ENCODE measurements at places on chromosomes 2 and 18. TPM values are rescaled to one million over a fixed set of nuclear protein-coding genes. Genes with fewer than 3 reads are reported as not detected.
A peak's percentile ranks its signal among the peaks of the same experiment; 100 is the strongest.

Gene AFF3
- total RNA-seq = 1.7 TPM

Gene MAPK4
- total RNA-seq = 13.6 TPM

Gene EPAS1
- 0.36 TPM for total RNA-seq

Gene GPR39
- total RNA-seq = 1.3 TPM

Gene DCDC2C
- not detected for total RNA-seq

- ATAC-seq = no peak
Measured at GRCh38 chr2:45578056-45578843, 32.8 kb downstream of the SRBD1 start.

- ATAC-seq = no peak
Measured at GRCh38 chr2:190545093-190545492, 10.6 kb upstream of the NEMP2 start.

- peak; percentile 68 for ATAC-seq
Measured at GRCh38 chr2:25323610-25324189, 18.0 kb downstream of the DNMT3A start.

GRCh38 chr2:202251494-202251893 lies 13.1 kb upstream of the SUMO1 start:
- no peak for ATAC-seq

GRCh38 chr2:181789827-181790448 lies 101.6 kb upstream of the ITPRID2 start:
- no peak for ATAC-seq

DNA sequence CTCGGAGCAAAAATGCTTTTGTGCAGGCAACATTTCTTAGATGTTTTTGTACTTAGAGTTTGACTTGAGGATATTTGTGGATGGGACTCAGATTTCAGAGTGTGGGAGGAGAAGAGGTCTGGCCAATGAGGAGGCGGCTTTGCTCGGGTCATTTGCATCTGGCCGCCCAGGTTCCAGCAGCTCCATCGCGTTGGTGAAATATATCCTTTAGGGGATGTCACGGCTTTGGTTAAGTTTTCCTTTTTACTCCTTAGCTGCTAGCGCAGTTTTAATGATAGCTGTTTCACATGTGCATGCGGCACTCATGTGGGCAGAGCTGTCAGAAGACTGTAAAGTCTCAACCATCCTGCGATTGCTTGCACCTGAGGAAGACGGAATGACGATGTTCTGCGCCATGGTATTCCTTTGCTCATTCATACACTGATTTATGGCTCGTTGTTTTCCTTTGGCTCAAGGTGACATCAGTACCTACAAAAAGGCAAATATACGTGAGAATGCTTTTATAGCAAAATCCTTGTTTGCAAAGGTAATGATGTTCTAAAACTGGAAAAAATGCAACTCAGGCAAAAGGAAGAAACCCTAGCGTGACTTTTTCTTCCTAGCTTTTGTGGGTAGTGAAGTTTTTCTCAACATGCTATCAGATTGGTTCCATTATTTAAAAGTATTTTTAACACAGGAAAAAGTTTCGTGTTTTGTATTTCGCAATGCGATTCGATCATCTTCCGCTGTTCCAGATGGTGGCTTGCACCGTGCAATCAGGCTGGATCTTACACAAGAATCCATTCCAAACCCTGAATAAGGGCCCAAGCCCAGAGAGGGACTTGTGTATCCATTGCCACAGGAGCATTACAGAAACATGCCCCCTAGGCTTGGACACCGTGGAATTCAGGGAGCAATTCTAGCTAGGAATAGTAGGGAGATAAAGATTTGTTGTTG lies 70.5 kb upstream of the ZNF516 start:
- ATAC-seq = peak; percentile 97

DNA sequence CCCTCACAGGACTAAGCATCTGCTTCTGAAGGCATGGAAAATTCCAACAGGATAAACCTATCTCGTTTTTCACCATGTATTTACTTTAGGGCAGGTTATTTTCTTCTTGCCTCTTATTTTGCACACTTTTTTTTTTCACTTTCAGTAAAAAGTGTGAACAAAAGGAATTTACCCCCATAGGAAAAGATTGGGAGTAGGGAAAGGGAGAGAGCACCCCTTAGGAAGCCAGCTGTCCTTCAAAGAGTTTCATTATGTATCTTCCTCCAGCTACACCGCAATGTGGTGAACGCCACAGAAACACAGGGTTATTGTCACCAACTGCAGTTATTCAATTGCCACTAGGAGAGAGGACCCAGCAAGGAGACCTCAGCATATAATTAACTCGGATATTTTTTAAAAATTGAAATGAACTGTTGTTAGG lies 286.2 kb upstream of the VRK2 start:
- no peak for ATAC-seq

- ATAC-seq = no peak
Measured at GRCh38 chr2:45339253-45339652, 271.8 kb downstream of the SRBD1 start.

GRCh38 chr2:141522702-141523101 lies 608.1 kb downstream of the LRP1B start:
- no peak for ATAC-seq

DNA sequence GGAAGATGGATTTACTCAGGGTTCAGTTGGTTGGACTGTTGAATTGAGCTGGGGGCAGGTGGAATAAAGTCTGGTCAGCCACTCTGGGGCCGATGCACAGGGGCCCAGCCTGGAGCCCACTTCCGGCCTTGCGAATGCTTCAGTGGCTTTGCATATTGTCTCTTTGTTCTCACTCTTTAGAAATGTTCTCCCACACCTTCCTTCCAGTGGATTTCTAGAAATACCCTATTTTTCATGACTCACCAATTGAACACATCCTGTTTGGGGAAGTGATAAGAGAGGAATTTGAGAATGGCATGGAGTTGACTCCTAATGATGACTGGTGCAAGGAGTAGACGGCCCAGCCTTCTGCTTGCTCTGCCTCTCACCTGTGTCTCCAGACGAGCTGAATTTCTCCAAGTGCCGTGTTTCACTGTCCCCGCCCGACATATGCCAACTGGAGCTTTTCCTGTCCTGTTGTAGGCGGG lies 28.1 kb downstream of the ASAP2 start:
- no peak for ATAC-seq

GRCh38 chr2:100278986-100279385 lies 43.3 kb downstream of the LONRF2 start:
- ATAC-seq = no peak

Data from motor neuron (in vitro differentiated cells).